GM23248 (cell line): ENCODE measurements at places on chromosomes 5 and 9.

GRCh38 chr5:40503439-40503838, 176.3 kb upstream of the PTGER4 start:
- DNase-seq, result no peak

- peak; percentile 53 for DNase-seq
These were observed 4.2 kb downstream of the SKP2 start for GRCh38 chr5:36156121-36156601.

DNA sequence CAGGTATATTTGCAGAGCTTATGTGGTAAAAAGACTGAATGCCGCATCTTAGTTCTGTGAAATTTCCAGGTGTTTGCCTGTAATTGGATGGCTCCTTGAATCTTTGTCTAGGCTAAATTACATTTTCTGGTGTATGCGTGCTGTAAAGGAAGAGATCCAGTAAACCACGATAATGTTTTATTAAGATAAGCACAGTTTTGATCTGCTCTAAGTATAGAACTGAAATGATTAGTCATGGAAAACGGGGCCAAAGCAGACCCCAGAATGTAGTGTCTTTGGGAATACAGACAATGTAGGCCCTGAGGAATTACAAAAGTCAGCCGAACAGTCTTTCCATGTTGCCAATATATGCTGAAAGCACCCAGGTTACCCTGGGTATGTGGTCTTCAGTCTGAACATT, 257.3 kb downstream of the FANCC start:
- DNase-seq, result no peak

DNA sequence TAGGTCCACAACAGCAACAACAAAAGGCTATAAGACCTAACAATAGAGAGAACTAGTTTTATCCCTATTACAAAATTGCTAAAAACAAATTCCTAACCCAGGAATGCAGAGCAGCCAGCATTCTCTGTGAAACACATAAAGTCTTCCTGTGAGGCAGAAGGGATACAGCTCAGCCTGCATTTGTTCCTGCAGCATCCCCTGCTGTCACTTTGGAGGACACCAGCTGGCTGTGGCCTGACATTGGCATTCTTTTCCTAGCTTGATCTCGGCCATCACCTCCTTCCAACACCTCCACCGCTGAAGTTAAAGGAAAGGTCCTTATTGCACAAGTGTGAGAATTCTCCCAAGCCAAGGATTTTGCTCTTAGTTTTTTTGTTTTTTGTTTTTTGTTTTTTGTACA, 186.1 kb downstream of the SNCAIP start:
- DNase-seq, result peak; percentile 32

GRCh38 chr9:133103183-133103986, 17.7 kb downstream of the RALGDS start:
- peak; percentile 45 for DNase-seq

DNA sequence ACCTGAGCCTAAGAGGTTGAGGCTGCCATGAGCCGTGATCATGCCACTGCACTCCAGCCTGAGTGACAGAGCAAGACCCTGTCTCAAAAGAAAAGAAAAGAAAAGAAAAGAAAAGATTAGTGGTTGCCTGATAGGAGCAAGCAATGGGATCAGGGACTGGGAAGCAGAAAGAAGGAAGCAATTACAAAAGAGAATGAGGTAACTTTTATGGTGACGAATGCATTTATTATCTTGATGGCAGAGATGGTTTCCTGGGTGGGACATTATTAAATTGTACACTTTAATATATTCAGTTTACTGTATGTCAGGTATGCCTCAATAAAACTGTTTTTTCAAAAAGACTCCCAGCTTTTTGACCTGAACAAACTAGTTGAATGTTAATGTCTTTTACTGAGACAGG, 7.5 kb upstream of the PFDN1 start:
- DNase-seq, result peak; percentile 52

- DNase-seq, result peak; percentile 42
These were observed 90.1 kb upstream of the LMX1B start for GRCh38 chr9:126523611-126524111.

DNA sequence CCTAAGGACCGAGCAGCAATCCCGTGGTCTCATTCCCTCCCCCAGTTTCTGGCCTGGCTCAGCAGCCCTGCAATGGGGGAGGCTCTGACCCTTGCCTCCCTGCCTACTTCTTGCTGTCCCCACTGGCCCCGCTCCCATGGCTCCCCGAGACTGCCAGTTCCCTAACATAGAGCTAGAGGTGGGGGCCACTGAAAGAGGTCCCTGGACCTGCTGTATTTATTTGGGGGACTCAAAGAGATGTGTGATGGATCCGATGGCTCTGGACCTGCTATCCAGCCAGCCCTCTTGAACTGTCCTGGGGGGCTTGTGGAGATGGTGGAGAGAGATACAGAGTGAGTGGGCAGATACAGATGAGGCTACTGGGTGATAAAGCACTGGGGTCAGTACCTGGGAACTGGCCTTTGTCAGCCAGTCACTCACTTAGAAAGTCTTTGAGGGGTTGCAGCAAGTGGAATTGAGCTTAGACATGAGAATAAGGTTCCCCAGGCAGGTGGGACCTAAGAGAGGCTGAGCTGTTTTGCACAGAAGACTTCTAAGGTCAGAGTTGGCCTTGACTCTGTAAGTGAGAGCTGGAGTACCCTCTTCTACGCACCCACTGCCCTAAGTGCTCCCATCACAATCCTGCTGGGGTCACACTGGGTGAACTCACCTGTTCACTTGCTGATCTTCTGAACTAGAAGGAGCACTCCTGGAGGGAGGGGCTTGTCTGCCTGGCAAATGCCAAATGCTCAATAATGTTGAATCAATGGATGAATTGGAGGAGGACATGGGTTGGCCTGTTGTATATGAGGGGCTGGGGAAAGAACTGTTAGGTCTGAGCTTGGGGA, 42.9 kb downstream of the CXXC5 start:
- DNase-seq, result no peak

DNA sequence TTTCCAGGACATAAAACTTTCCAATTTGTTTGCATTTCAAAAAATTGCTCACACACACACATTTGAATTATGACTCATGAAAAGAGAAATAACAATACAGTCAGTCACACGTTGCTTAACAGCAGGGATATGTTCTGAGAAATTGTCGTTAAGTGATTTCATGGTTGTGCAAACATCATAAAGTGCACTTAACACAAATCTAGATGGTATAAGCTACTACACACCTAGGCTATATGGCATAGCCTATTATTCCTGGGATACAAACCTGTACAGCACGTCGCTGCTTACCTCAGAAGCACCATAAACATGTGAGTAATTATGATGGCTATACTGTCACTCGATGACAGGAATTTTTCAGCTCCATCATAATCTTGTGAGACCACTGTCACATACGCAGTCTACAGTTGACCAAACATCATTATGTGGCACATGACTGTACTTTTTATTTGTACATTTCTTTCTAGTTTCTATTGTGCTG, 378.2 kb downstream of the ACTL7B start:
- DNase-seq, result peak; percentile 90
